ENCODE measurements at places on chromosomes 3 and 15. TPM values are rescaled to one million over a fixed set of nuclear protein-coding genes. Genes with fewer than 3 reads are reported as not detected.

GRCh38 chr15:66114863-66115425, 138.6 kb downstream of the MEGF11 start:
- no peak overlapping the region for H3K4me3 ChIP-seq
- H3K36me3 ChIP-seq = no peaks in the 10 kb centered on the region
- H3K27ac ChIP-seq = no peak overlapping the region

DNA sequence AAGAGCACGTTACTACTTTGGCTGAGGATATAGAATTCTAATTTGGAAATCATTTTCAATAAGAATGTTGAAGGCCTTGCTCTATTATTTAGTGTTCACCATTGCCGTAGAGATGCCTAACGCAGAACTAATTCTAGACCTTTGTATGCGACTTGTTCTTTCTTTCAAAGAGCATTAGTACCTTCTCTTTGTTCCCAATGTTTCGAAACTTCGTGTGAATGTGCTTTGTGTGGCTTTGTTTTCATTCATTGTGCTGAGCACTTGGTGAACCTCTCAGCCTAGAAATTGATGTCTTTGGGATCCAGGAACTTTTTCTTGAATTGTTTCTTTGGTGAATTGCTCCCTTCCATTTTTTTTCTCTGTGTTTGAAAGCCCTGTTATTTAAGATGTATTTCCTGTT, 19.8 kb upstream of the PCSK6 start:
- H3K36me3 ChIP-seq = no peaks in the 10 kb centered on the region
- no peaks in the 10 kb centered on the region for H3K4me1 ChIP-seq
- H3K27ac ChIP-seq = no peak overlapping the region
- H3K4me3 ChIP-seq = no peak overlapping the region

- H3K27ac ChIP-seq = no peak overlapping the region
- no peak overlapping the region for H3K4me3 ChIP-seq
- no peaks in the 10 kb centered on the region for H3K4me1 ChIP-seq
- H3K36me3 ChIP-seq = no peaks in the 10 kb centered on the region
- no peak for DNase-seq
These were observed 654.1 kb downstream of the EDEM1 start for GRCh38 chr3:5841599-5841998.

- peaks cover 4% of the 10 kb centered on the region for H3K4me1 ChIP-seq
- no peak for DNase-seq
These were observed 6.7 kb upstream of the CMTM7 start for GRCh38 chr3:32384938-32385337.

Gene TNFAIP8L3
- not detected for total RNA-seq

DNA sequence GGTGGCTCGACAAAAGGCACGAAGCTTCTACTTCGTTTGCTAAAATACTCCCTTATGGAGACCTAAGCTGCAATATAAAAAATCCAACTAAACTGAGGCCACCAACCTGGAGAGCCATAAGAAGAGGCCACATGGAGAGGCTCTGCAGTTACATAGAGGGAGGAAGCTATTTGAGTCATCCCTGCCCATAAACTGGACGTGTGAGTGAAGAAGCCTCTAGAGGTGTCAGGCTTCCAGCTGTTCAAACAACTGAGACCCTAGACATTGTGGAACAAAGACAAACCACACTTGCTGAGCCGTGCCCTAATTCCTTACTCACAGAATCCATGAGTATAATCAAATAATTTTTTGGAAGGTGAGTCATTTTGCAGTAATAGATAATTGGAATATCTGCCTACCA, 50.2 kb upstream of the GMNC start:
- H3K27ac ChIP-seq = no peak overlapping the region
- H3K36me3 ChIP-seq = no peaks in the 10 kb centered on the region
- H3K27me3 ChIP-seq = no peaks in the 10 kb centered on the region
- 0 out of 2 replicates have a peak, but pooled peaks cover 4% of the 10 kb centered on the region for H3K4me1 ChIP-seq
- H3K4me3 ChIP-seq = no peak overlapping the region
